ENCODE measurements at places on chromosomes 16 and 17.
A peak's percentile ranks its signal among the peaks of the same experiment; 100 is the strongest.

DNA sequence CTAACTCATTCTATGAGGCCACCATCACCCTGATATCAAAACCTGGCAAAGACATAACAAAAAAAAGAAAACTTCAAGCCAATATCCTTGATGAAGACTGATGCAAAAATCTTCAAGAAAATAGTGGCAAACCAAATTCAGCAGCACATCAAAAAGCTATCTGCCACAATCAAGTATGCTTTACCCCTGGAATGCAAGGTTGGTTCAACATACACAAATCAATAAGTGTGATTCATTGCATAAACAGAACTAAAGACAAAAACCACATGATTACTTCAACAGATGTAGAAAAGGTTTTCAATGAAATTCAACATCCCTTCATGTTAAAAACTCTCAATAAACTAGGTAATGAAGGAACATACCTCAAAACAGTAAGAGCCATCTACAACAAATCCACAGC, 48.4 kb downstream of the CMC2 start:
- no peak for DNase-seq

- DNase-seq = no peak
Measured at GRCh38 chr17:9676820-9677310, 31.5 kb downstream of the USP43 start.

DNA sequence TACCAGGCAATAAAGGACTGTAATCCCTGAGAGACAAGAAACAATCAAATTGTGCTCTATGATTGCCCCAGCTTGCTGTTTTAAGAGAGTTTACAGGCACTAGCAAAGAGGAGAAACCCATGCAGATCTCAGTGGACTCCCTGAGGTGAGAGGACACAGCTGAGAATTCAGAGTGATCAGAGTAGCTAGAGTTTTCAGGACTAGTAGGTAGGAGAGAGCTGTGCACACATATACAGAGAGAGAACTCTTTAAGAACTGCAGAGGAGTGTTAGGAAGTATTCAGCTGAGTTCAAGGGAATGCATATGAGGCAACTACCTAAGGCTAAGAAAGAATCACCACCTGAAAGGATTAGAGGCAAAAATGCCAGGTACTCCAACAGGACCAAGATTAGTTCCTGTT, 904.8 kb downstream of the CDH8 start:
- DNase-seq = no peak

DNA sequence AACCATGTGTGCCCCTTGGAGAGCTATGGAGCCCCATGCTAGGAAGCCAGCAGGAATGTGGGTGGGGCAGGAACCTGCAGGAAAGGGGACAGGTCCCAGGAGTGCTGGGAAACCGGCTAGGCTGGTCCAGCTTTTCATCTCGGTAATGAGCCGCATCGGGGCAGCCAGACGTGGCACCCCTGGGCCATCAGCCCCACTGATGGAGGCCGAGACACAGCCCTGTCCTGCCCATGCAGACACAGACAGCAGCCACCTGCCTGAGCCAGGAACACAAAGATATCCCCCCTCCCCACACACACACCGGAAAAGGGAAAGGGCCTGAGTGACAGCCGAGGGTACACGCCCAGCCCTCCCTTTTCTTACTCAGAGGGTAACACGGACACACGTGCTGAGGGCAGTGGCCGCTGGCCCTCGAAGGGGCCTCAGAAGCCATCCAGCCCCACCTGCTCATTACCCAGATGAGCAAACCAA, 18.1 kb downstream of the PPL start:
- DNase-seq = no peak

DNA sequence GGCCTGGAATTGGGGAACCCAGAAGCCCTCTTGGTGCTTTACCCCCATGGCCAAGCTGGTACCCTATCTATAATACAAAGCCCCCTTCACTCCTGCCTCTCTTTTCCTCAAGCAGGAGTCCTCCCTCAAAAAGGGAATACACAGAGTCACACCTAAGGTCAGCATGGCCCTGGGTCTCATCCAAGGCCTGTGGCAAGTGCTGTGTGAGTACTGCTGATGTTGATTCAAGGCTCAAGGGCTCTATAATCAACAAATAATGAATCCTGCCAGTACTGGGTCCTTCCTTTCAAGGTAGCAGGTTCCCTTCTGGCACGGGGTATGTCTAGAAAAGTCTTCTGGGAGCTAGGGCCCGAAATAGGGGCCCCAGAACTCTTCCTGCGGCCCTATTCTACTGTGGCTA, 187.3 kb downstream of the CYB561 start:
- no peak for DNase-seq

DNA sequence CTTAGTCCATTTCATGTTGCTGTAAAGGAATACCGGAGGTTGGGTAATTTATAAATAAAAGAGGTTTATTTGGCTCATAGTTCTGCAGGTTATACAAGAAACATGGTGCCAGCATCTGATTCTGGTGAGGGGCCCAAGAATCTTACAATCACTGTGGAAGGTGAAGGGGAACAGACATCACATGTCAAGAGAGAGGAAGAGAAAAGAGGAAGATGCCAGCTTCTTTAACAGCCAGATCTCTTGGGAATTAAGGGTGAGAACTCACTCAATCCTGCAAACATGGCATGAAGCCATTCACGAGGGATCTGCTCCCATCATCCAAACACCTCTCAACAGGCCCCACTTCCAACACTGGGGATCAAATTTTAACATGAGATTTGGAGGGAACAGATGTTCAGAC, 49.5 kb downstream of the BMERB1 start:
- no peak for DNase-seq

GRCh38 chr16:12499032-12499745, 304.5 kb downstream of the CPPED1 start:
- DNase-seq = no peak

- peak; percentile 20 for DNase-seq
Measured at GRCh38 chr16:47787696-47788095, 326.6 kb downstream of the PHKB start.

GRCh38 chr17:82416771-82417170, 1.4 kb upstream of the HEXD start:
- no peak for DNase-seq

DNA sequence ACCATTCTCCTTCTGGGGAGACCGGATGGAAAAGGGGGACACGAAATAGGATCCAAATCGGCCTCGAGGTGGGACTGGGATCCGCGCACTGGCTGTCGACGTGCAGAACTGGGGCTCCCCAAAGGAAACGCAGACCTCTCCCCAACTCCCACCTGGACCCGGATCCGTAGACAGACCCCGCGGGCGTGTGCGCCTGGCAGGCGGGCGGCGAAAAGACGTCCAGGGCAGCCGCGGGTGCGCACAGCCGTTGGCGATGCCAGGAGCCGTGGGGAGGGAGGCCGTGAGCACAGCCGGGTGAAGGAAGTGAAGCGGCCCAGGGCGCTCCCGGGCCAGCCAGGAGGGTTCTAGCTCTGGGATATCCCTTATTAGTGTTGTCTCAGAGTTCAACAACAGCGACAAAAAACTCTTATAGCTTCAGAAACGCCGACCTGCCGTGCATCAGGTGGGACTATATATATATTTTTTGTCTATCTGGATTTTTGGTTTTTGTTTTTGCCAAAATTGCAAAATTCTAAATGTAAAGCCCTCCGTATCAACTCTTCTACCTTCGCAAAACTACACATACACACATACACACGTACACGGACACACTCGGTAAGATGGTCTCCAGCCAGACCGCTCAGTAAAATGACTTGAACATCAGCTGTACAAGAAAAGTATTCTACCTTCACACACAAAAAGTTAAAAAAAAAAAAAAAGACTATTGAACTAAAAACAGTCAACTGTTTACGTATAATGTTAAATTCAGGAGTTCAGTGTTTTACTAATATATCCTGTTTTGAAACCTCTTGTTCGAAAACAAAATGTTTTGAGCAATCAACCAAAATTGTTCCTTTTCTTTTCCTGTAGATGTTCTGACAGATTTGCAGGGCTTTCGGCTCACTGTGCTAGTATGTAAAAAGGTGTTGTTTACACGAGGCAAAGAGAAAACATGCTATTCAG, 5.2 kb upstream of the AATF start:
- no peak for DNase-seq

DNA sequence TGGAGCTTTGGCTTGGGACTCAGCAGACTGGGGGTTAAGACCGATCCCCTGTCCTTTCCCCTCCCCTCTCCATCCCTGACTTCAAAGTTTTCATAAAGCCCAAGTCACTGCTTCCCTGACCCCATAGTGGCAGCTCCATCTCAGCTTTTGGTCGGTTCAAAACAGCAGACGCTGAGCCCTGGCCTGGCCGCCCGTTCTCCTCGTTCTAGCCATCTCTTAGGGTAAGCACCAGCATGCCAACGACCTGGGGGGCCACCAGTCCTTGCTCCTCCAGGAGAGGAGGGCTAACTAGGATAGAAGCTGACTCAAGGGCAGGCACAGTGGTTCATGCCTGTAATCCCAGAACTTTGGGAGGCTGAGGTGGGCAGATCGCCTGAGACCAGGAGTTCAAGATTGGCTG, 1.5 kb upstream of the HIGD1B start:
- no peak for DNase-seq

GRCh38 chr16:11016993-11017392, 72.6 kb downstream of the CLEC16A start:
- no peak for DNase-seq

GRCh38 chr16:27195076-27195741, 8.1 kb upstream of the KDM8 start:
- no peak for DNase-seq

- DNase-seq = peak; percentile 51
Measured at GRCh38 chr16:82329504-82330192, 159.6 kb upstream of the MPHOSPH6 start.

- peak; percentile 48 for DNase-seq
Measured at GRCh38 chr17:79778504-79779083, 646 bp downstream of the CBX2 start.

- DNase-seq = no peak
Measured at GRCh38 chr16:50458667-50459495, 89.3 kb upstream of the NKD1 start.

- no peak for DNase-seq
Measured at GRCh38 chr16:73142053-73142854, 94.3 kb upstream of the ZFHX3 start.

- DNase-seq = no peak
Measured at GRCh38 chr17:18156171-18156975, 27.3 kb upstream of the ALKBH5 start.

DNA sequence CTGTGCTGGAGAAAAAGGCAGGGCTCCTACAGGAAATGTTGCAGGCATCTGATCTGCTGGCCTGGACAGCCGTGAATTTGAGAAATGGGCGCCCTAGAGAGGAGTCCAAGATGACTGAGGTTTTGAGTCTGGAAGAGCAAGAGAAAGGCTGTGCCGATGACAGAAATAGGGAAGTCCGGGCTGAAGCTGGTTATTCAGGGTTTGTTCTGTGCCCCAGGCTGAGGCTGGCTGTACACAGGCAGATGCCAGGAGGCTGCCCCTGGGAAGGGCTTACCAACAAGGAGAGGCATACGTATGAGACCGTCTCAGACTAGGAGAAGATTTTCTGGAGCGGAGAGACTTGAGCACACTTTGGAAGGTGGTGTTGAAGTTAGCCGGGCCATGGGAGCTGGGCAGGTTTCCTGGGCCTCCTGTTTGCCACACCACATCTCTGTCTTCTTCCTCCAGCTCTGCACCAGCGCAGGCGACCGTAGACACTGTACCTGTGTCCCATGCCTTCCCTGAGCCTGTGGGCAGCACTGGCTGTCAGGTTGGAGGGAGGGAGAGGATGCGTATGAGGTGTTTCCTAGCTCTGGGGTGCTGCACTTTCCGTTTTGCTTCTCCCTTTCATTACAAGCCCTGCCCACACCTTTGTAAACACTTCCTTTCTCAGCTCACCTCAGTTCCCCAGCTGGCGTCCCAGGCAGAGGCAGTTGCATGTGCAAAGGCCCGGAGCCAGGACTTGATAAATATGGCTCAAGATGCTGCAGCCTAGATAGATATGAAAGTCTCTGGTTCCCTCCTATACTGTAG, 80.8 kb downstream of the SPECC1 start:
- no peak for DNase-seq

- no peak for DNase-seq
Measured at GRCh38 chr16:82062645-82063058, 27.6 kb downstream of the HSD17B2 start.

DNA sequence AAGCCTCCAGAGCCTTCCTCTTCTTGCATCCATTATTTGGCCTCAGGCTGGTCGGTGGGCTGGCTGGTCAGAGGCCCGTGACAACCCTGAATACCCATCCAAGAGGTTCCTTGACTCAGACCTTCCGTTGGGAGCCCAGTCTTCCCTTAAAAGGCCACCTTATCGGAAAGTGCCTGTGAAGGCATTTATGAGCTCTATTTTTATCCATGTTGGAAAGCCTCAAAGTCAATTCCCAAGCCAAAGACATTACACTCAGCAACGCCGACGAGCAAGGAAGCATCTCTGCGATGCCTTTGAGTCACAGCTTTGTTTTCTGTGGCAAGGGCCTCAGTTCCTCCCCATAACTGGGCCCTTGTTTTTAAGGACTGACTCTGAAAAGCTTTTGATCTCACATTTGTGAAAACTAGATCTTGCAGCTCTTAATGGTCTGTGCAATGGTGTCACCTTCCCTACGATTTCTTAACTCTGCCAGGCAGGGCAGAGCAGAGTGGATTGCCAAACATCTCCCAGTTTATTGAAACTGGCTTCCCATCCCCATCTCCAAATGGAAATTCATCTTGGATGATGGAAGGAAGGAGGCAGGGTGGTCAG, 13.3 kb upstream of the SPOP start:
- no peak for DNase-seq

- DNase-seq = no peak
Measured at GRCh38 chr16:68267612-68268405, 3.5 kb downstream of the SLC7A6 start.

DNA sequence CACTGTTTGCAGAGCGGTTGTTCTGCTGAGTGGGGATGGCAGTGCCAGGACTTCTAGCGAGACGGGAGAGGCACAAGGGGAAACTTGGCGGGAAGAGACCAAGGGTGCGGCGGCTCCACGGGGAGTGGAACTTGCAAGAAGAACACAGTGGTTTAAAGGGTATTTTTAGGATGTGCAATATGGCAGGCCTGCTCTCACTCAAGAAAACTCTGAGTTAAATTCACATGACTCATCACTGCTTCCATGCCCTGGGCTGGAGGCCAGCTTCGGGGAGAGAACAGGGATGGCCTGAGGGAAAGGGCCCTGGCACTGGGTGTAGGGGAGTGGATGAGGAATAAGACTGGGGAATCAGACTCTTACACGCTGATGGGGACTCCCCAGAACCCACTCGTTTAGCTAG, 13.3 kb upstream of the CD300LD start:
- no peak for DNase-seq

GRCh38 chr16:66858740-66859396, 14.7 kb downstream of the CA7 start:
- DNase-seq = no peak

Data from left kidney (tissue), 8 donors.